ENCODE measurements at places on chromosomes 4 and X.

DNA sequence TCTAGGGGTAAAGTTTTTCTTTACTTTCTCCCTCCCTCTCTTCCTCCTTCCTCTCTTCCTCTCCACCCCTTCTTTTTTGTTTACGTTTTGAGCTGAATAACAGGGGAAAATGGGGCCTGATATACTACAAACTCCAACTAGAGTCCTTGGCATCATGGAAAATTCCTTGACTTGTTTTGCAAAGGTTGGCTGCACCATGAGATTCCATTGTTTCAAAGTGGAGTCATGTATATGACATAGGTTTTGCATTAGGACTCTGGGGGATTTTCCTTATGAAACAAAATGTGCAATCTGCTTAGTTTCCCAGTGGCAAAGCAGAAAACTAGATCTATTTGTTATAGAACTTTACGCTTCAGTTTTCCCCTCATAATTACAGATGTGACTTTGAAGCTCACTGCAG is 233.5 kb upstream of the PGRMC2 start:
- DNase-seq = no peak

DNA sequence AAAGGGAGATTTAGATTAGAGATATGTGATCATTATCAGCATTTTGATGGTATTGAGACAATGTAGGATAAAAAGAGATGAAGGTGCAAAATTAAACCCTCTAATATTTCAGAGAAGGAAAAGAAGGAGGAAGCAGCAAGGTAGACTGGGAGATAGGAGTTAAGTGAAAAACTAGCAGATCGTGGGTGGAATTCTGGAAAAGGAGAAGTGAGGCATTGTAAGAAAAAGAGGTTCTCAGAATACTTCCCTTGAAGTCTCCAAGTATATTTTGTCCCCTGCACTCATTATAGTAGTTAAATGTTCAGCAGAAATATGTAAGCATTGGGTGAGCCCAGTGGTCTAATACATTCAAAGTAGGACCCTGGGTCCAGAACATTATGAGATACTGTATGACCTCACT is 30.3 kb downstream of the COPS4 start:
- DNase-seq = no peak

DNA sequence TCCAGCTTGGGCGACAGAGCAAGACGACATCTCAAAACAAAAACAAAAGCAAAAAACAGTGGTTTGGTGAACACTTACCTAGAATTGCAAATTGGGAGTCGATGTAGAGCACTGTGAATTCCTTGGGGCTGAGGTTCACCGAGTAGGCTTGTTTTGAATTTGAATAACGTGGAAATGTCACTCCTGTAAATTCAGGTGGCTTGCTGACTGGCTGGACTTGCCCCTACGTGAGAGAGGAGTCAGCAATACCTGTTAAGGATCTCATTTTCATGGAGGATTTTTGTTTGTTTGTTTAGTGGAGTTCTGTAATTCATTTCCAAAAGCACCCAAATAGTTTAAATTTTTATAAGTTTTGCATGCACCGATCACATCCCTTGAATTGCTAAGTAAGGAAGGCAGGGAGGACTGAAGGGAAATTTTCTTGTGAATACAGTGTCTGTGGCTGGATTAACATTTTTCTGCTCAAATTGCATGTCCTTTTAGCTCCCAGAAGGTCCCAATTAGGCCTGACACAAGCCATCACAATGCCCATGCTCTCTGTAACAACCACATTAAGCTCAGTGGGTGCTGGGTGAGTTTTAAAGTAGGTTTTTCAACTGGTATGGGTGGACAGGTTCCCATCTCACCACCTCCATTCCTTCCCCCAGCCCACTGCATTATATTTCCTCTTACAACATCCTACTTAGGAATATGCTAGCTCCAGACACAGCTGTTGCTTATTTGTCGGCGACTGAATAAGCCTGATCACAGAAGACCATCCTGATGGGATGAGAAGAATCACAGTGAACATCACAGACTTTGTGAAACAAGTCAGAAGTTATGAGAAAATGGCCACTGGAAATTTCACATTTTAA is 58.5 kb upstream of the TTC29 start:
- no peak for DNase-seq

DNA sequence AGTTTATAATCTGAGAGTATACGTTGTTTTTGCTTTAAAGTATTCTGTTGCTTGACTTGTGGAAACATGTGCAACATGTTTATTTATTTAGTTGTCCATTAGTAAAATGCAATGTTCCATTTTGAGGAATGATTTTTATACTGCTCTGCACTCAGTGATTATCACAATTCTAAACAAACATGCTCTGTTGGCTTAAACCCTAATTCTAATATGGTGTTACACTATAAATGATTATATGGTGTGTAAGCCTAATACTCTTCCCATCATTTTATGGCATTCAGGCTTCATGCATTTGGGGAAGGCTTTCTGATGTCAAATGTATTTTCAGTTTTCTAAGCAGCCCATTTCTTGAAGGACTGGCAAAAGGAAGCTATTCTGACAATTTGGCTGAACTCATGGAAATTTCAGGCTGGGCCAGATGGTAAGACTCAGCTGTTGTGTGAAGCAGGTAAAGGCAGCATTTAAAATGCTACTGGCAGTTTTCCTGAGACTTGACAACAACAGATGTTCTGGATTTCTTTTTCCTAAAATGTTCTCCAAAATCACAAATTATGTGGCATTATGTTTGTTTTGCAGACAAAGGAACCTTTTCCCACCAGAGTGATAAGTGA is 336.7 kb upstream of the GNPDA2 start:
- DNase-seq = no peak

DNA sequence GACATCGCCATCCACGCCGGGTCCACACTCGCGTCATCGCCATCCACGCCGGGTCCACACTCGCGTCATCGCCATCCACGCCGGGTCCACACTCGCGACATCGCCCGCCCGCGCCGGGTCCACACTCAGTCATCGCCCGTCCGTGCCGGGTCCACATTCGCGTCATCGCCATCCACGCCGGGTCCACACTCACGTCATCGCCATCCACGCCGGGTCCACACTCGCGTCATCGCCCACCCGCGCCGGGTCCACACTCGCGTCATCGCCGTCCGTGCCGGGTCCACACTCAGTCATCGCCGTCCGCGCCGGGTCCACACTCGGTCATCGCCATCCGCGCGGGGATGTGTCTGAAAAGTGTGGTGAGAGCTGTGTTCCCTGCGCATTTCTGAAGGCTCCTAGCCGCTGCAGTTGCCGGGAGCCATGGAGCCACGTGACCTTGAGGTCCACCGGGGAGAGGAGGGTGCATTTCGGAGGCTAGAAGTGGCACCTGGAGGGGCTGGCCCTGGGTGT is 17.3 kb downstream of the PCGF3 start:
- DNase-seq = no peak

Data from left lung (tissue), 14 donors.